ENCODE measurements at places on chromosomes 3 and 15. TPM values are rescaled to one million over a fixed set of nuclear protein-coding genes. Genes with fewer than 3 reads are reported as not detected.

C3orf49 gene
- polyA plus RNA-seq: 0.22 TPM

DNA sequence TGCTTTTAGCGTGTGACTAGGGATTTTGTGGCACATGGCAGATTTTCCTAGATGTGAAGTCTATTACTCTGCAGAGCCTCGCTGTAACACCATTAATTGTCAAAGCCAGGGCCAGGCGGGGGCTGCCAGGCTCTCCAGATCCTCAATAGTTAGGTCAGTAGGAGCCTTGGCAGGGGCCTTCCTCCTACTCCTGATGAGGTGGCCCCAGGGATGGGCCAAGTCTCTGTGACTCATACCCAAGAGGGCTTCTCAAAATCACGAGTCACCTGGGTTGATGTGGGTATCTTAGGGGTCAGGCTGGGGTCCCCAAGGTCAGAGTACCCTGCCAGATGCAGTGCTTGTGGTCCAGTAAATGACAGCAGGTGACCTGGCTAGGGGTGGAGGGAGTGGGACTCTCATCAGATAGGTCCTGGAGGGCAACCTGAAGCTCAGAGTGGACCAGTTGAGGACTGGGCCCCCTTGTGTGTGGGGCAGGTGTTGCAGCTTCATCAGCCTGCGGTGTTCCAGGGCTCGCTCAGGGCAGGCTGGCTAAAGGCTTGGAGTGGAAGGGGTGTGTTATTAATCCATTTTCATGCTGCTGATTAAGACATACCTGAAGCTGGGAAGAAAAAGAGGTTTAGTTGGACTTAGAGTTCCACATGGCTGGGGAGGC is 88.5 kb upstream of the MYZAP start:
- no peak for DNase-seq

GRCh38 chr3:23481616-23482278 is 278.6 kb downstream of the UBE2E2 start:
- no peak for DNase-seq

SI gene
- polyA plus RNA-seq: not detected

GRCh38 chr15:61421938-61422337 is 192.8 kb upstream of the RORA start:
- DNase-seq: no peak

FBXW12 gene
- polyA plus RNA-seq: 0.15 TPM

CYP11A1 gene
- 1.0 TPM for polyA plus RNA-seq

GRCh38 chr3:195096053-195096452 is 174.9 kb downstream of the XXYLT1 start:
- DNase-seq: no peak

DNA sequence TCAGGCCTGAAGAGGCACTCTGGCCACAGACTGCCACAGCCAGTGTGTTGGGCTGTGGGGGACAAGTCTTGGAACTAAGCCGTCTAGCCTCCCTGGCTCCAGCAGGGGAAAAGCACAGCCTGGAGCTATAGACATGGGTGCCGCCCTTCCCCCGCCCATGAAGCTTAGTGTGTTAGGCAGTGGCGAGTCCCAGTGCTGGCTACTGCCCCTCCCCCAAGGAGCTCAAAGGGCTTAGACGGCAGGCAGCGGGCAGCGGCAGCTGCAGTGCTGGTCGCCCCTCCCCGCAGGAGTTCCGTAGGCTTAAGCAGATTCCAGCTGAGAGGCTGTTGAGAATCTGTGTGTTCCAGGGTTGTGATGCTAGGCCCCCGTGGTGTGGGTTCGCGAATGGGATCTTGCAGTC is 135.8 kb upstream of the RORA start:
- DNase-seq: no peak

DNA sequence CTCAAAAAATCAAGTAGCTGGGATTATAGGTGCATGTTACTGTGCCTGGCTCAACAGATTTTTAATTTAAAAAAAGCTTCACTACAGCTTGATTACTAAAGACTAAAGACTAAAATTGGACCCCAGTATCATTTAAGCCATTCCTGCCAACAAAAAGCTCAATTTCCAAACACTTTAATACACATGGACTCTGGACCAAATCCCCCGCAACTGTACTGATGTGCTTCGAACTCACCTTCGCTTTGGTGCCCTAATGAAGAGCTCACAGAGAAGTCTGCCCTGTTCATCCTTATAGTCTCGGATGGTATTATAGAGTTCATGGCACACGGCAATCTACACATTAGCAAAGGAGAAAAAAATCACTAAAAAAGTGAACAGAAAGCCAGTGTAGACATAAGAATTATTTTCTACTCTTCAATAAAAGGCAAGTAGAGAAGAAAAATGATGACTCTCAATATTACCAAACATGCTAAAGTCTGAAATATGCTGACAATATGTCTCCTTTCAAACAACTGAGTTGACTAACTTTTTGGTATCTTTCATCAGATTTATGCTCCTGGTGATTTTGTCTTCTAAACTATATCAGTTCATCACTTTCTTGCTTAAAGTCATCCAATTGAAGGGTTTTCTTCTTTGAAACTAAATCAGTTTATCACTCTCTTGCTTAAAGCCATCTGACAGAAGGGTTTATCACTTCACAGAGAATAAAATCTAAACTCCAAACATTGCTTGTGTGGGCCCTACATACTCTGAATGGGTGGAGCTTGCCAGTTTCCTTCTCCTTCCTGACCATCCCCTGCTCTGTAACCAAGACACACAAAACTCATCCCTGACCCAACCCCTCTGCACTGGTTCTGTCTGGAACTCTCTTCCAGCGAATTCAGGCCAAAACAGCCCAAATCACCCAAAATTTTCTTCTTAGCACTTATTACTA is 7.2 kb downstream of the PBRM1 start:
- no peak for DNase-seq

DNA sequence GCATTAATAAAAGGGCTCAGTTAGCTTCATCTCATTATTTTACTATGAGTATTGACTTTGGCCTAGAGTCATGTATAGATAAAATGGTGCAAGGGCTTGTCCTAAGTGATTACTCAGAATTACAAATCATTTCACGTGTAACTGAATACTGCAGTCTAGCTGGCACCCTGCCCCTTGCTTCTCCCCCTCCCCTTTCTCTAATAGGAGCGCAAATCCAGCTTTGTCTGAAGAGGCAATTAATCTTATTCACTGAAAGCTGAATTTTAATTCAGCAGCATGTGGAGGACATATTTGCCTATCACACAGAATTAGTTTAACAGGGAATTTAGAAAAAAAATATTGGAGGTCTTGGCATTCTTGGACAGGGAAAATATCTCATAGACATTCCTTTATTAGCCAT is 412.1 kb upstream of the DPH6 start:
- DNase-seq: no peak

DNA sequence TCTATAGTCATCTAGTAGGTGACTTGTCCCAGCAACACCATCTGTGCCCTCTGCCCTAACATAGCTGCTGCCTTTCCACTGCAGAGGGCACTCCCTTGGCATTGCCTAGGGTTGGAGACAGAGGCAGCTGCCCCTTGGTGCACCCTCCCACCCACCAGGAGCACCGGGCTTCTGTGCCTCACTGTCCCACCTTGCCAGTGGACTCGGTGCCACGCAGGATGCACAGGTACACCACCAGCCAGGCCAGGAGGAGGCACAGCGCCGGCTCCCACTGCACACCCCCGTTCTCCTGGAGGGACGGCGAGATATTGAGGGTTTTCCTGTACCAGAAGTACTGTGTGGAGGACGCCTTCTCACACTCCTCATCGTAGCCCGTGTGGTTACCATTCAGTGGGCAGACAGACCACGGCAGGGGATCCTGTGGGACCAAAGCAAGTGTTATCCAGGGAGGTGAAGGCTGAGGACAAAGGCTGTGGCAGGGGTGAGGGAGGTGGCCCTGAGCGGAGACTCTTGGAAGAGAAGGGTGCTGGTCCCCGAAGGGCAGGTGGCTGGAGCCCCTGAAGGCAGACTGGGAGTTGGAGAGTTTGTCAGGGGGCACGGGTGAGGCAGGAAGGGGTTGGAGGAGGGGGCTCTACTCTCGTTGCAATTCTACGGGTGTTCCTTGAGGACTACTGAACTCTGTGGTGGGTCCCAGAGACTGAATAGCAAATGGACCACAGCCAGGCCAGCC is 20.6 kb downstream of the SLC6A20 start:
- DNase-seq: no peak

All from forelimb muscle (tissue), 1 donor.